ENCODE measurements at places on chromosomes 7 and 10.

- DNase-seq: no peak
Observed at GRCh38 chr7:16734148-16734726, 19.3 kb upstream of the TSPAN13 start.

GRCh38 chr7:30510124-30511075 is 5.8 kb upstream of the GGCT start:
- peak; percentile 34 for DNase-seq

- DNase-seq: no peak
Observed at GRCh38 chr10:23262928-23263327, 70.8 kb downstream of the PTF1A start.

DNA sequence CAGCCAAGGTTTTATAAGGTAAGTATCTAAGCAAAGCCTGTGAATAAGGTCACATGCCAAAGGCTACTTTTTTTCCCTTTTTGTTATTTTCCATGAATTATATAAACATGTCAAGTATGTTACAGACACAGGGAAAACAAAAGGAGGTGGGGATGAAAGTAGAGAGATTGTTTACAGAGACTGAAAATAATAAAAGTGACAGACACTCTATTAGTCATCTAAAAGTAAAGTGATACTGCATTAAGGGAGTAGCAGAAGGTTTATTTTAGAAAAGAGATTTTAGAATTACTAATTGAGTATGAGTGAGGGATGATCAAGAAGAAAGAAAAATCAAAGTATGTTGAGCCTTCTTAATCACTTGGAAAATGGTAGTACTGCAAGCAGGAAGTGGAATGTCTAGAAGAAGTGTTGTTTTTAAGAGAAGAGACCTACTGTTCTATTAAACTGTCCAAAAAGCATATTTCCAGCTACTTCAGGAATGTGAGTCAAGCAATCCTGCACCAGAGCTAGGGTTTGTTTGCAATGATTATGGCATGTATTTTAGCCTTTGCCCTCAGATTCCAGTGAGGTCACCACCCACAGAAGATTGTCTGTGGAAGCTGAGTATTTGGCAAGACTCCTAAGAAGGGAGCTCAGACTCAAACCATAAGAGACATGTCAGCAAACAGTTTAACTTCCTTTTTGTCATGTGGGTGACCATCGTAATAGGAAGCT is 177.9 kb upstream of the PLXDC2 start:
- no peak for DNase-seq

DNA sequence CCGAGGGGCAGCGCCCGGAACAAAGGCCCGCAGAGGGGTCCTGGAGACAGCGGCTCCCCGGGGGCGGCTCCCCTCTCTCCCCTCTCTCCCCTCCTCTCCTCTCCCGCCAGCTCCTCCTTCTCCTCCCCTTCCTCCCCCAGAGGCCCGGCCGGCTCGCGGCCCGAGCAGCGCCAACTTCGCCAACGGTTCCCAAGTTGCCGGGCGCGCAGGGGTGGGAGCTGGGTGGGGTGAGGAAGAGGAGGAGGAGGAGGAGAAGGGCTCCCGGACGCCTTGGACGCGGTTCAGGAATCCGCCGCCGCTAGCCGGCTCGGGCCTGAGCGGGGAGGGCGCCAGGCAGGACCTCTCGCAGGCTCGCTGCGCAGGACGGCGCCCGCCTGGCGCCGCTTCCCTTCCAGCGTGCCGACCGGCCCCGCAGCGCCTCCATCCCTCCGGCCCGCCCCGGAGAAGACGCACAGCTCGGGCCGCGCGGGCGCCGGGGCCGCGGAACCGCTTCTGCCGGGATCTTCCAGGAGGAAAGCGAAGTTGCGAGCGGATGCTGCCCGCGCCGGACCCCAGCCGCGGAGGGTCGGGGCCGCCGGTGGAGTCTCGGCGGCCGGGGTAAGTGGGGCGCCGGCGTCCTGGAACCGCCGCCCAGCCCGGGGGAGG is at the start of gene CHST3:
Gene CHST3 (plus strand): TSS at position 298 of the 645 bp plus-strand sequence. CDS start 41,448 bp downstream, outside the sequence.
- DNase-seq: no peak

GRCh38 chr7:134910968-134911367 is 75.3 kb upstream of the AGBL3 start:
- no peak for DNase-seq

DNA sequence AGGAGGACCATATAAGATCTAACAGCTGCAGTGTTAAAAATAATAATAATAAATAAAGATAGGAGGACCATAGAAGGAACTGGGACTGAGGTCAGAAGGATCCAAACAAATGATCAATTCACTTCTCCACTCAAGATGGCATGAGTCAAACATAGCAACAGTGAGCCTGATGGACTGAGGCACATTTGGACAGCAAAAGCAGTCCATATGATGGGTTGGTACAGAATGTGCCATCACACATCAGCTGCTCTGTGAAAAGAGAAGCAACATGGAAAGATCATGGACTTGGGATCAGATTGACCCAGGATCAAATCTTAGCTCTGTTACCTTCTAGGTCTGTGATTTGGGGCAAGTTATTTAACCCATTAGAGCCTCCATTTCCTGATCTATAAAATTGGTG is 188.9 kb upstream of the KMT2E start:
- no peak for DNase-seq

- no peak for DNase-seq
Observed at GRCh38 chr7:157795643-157796042, 458.8 kb downstream of the DNAJB6 start.

DNA sequence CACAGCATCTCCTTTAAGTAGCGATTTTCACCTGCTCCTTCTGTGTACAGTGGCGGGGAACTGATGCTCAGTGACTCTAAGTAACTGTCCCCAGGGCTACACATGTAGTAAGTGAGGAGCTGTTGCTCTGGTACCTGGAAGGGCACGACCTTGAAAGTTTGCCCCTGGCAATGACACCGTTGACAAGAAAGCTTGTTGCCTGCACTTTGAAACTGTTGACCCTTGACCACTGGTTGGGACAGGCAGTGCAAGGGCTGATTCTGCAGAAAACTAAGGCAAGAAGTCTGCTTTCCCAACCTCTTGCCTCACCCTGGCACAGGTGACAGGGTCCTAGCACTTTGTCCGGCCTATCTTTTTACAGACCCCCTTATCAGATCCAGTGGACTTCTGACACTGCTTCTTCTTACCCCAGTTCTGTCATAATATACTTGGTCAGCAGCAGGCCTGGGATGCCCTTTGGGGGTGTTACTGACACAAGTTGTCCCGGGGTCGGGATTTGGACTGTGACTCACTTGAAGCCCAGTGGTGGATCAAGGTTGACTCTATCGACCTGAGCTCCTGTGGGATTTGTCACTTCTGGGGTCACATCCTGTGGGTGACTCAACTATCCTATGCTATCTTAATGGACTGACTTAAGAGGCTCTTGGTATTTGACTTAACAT is 5.8 kb downstream of the ACSL5 start:
- DNase-seq: no peak

GRCh38 chr7:5574770-5575269 is 151.2 kb upstream of the TNRC18 start:
- no peak for DNase-seq

DNA sequence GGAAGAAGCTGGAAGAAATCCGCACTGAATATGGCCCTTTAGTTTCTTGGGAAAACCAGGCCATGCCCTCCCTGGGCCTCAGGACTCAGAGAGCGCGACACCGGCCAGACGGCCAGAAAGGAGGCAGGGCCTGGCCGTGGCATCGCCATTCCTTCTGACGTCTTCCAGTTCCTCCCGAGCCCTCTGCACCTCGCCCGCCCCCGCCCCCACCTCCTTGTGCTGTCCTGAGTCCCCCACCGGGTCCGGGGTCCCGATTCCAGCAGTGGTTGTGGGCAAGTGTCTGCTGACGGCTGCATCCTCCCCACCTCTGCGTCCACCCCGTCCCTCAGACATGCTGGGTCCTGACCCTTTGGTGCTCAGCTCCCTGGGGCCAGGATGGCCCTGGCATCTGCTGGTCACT is 312.1 kb upstream of the SHH start:
- no peak for DNase-seq

DNA sequence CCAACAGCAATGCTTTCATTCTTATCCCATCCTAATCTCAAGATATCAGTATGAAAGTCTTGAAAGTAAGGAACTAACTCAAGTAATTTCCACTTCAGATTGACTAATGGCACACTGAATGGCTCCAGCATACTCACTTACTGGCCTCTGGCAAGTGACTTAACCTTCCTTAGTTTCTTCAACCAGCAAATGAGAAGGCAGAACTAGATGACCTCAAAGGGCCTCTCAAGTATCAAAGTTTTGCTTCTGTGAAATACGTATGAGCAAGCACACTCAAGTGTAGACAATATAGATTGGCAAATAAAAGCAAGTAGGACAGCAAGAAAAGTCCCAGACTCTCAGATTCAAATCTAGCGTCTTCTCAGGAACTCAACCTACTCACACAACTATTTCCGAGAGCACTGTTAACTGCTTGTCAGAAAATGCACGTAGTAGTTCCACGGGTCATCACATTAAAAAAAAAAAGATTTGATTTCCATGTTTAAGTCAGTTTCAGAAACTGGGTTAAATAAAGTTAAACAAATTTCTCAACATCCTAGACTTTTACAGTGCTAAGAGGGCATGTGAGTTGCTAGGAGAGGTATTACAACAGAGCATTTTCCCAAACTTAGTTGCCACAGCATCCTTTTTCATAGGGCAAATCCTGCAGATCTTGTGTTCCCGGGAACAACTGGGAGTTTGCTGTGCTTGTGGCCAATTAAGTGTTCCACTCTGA is 276.9 kb upstream of the KLF14 start:
- no peak for DNase-seq

- DNase-seq: no peak
Observed at GRCh38 chr7:298375-298702, 8.4 kb downstream of the FOXL3 start.

DNA sequence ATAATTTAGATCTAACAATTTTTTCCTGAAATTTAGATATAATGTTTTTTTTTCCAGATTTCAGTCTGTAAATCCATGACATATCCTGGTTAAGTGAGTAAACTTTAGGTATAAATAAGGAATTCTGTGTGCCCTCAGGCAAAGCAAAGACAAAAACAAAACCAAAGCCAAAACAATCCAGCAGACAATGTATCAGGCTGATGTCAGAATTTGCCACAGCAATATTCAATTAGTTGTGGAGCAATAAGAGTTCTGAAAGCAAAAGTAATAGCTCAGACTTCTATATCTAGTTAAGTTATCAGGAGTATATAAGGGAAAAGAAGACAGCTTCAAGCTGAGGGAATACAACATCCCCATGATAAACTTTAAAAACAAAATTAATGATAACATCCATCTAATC is 82.0 kb downstream of the MKX start:
- no peak for DNase-seq

GRCh38 chr7:15167912-15168311 is 265.4 kb upstream of the DGKB start:
- DNase-seq: no peak

GRCh38 chr7:113831556-113831955 is 87.3 kb downstream of the PPP1R3A start:
- no peak for DNase-seq

- no peak for DNase-seq
Observed at GRCh38 chr7:28474640-28475039, 62.3 kb downstream of the CREB5 start.

DNA sequence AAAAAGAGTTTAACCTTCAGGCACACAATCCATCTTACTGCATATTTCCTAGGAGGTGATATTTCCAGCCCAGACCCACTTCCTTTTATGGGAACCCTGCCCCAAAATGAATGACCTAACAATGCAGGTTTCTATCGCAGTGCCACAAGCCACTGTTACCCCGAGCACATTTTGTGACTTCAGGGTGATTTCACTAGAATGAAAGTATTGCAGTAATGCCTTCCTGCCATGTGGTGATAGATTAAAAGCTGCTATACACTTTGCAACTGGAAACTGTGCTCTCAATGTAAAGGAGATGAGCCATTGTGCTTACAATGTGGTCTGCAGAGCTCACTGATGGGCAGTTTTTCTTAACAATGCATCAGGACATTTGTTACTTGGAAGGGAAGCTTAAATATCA is 90.5 kb upstream of the RSU1 start:
- DNase-seq: no peak

GRCh38 chr10:43254881-43255633 is 11.8 kb downstream of the RASGEF1A start:
- no peak for DNase-seq

- DNase-seq: no peak
Observed at GRCh38 chr10:127398971-127399365, 150.1 kb upstream of the NPS start.

DNA sequence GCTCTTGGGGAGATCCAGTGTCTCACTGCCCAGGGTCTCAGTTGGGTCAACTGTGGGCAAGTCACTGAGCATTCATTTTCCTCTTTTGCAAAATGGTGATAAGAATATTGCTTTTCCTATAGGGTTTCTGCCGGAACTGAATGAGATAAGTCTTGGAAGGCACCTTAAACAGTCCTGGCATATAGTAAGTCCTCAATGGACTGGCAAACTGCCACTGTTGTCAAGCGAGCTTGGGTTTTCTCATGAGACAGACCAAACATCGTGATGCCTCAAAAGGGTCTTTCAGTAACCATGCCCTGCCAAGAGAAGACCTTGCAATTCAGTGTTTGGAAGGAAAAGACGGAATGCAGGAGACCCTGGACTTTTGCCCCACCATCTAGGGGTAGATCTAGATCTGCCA is 251.5 kb downstream of the WDR11 start:
- DNase-seq: no peak

DNA sequence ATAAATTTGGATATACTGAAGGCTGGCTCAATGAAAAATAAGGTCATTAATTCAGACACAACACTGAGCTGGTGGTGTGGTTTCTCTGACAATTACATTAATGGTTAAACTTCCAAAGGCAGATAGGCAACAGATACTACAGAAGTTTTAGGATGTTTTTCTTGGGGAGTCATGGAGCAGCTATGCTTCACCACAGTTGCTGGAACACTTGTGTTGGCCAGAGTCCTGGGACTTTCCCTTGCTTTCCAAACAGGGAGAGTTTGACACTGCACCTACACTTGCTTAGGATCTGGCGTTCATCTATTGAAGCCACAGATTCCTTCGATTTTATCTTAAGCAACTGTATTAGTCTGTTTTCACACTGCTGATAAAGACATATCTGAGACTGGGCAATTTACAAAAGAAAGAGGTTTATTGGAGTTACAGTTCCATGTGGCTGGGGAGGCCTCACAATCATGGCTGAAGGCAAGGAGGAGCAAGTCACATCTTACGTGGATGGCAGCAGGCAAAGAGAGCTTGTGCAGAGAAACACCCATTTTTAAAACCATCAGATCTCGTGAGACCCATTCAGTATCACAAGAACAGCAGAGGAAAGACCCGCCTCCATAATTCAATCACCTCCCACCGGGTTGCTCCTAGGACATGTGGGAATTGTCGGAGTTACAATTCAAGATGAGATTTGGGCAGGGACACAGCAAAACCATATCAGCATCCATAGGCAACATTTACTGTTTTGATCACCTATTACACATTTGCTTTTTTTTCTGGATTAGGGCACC is 27.8 kb upstream of the TMEM178B start:
- DNase-seq: no peak

GRCh38 chr7:37198906-37199485 is 249.7 kb downstream of the ELMO1 start:
- DNase-seq: peak; percentile 78

- DNase-seq: no peak
Observed at GRCh38 chr10:131946880-131947279, 34.8 kb downstream of the BNIP3 start.

DNA sequence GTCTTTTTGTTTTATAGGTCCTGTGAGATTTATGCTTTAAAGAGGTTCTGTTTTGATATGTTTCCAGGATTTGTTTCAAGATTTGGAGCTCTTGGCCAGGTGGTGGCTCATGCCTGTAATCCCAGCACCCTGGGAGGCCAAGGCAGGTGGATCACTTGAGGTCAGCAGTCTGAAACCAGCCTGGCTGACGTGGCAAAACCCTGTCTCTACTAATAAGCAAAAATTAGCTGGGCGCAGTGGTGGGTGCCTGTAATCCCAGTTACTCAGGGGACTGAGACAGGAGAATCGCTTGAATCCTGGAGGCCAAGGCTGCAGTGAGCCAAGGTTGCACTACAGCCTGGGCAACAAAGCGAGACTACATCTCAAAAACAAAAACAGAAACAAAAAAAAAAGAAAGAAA is 8.3 kb upstream of the HYAL4 start:
- DNase-seq: no peak
